ENCODE measurements at places on chromosomes 12 and 14.
A peak's percentile ranks its signal among the peaks of the same experiment; 100 is the strongest.

DNA sequence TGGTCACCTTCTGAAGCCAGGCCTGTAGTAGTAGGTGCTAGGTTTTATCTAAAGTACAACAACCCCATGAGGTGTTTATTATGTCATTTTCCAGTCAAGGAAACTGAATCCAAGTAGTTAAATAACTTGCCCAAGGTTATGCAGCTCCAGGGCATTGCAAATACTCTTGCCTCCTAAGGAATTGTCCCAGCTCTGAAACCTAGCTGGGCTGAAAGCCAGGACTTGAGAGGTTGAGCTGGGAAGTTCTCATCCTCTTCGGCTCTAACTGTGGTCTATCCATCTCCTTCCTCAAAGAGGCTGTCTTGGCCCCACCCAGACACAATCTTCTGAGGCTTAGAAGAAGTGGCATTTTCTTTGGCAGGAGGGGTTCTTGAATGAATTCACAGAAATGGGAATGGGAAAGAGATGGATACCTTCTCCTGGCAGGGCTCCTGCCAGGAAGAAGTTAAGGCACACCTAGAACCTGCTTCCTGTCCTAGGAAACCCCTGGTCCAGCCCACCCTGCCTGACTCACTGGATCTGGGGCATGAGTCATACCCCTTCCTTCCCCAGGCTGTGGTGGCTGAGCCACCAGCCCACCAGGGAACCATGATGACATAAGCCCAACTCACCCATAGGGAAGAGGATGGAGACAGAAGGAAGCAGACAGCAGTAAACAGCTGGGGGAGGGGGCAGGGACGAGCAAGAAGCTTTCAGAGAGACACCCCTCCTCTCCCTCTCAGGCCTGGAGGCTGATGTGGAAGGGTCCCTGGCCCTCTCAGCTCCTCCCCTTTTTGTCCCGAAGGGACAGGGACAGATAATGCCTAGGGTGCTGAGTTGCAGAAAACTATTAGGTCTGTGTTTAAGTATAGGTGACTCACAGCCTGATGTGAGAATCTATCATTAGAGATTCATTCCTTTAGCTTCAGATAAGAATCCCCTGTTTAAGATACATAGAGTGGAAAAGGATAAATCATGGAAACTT is 2.1 kb upstream of the PLEK2 start:
- peak; percentile 88 for DNase-seq

GRCh38 chr14:99971941-99972747 is 93.1 kb upstream of the EVL start:
- DNase-seq = peak; percentile 21

- no peak for DNase-seq
Measured at GRCh38 chr12:19085090-19085489, 44.4 kb upstream of the PLEKHA5 start.

- DNase-seq = peak; percentile 77
Measured at GRCh38 chr14:24298892-24299254, 707 bp downstream of the DHRS1 start.

- no peak for DNase-seq
Measured at GRCh38 chr12:106764738-106765137, 9.7 kb upstream of the RIC8B start.

- DNase-seq = no peak
Measured at GRCh38 chr14:90175631-90176030, 80.7 kb upstream of the PSMC1 start.

- DNase-seq = no peak
Measured at GRCh38 chr12:108143144-108143543, 14.1 kb downstream of the WSCD2 start.

- DNase-seq = no peak
Measured at GRCh38 chr12:38350342-38351174, 34.0 kb downstream of the ALG10B start.

GRCh38 chr12:102438047-102438826 is 42.1 kb downstream of the IGF1 start:
- peak; percentile 73 for DNase-seq

DNA sequence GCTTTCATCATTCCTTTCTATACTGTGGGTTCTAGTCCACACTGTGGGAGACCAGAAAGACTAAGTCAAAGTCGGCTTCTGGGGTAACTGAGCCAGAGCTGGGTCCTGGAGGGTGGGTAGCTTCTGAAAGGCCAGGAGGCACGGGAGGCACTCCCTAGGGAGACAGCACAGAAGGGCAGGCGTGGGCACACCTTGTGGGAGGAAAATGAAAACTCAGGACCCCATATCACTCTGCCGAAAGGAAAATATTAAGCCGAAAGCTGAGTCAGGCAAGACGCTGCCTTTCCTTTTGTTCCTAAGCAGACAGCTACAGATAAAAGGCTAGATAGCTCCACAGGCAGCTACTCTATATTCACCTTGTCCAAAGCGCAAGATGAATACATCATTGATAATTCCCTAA is 20.7 kb downstream of the ANO2 start:
- no peak for DNase-seq

DNA sequence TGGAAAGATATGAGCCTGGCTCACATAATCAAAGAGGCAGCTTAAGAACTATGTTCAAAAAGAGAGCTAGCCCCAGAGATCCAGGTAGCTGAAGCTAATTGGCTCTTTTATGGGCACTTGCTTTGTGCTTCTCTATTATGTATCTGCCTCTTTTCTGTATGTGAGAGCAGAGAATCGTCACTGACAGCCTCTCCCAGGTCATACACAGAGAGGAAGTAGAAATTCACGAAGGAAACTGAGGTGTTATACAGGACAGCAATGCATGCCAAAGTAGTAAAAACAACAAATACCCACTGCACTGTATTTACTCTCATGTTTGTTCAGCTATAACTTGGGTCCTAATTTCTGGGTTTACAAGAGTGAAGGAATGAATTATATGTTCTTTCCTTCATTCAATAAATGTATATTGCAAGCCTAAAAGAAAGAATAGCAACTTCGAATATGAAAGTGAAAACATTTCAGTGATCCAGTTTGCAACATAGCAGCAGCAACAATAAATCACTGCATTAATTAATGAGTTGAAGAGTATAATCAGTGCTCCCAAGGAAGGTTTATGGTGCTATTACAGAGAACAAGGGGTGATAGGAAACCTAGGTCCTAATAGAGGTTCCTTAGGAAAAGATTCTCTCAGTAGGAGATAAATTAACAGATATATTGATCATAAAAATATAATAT is 47.1 kb upstream of the ATXN7L3B start:
- DNase-seq = no peak

DNA sequence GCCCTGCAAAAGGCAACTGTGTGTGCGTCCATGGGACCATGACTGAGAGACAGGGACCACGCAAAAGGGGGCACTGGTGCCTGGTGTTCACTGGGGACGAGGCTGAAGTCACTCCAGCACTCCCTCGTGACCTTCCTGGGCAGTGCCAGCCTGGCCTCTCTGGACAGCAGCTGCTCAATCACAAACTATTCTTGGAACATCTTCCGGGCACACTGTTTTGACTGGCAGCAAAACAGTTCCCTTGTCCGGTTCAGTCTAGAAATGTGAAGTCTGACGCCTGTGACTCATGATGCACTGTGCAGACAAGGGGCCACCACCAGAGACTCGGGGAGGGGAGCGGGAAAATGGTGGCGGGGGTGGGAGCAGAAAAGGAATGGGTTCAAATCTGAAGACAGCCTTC is 20.8 kb downstream of the SNRNP35 start:
- peak; percentile 18 for DNase-seq

GRCh38 chr12:45730084-45730347 is 510 bp downstream of the ARID2 start:
- DNase-seq = no peak
